Activated CD4-positive, alpha-beta T cell treated with anti-CD3 and anti-CD28 coated beads, Interleukin-2, Interleukin-4, amounts not matched to agents 100 ng/mL and 50 ng/mL, durations not matched to agents 16 hours and 8 hours (primary cell): ENCODE measurements at places on chromosomes 7 and 10.

DNA sequence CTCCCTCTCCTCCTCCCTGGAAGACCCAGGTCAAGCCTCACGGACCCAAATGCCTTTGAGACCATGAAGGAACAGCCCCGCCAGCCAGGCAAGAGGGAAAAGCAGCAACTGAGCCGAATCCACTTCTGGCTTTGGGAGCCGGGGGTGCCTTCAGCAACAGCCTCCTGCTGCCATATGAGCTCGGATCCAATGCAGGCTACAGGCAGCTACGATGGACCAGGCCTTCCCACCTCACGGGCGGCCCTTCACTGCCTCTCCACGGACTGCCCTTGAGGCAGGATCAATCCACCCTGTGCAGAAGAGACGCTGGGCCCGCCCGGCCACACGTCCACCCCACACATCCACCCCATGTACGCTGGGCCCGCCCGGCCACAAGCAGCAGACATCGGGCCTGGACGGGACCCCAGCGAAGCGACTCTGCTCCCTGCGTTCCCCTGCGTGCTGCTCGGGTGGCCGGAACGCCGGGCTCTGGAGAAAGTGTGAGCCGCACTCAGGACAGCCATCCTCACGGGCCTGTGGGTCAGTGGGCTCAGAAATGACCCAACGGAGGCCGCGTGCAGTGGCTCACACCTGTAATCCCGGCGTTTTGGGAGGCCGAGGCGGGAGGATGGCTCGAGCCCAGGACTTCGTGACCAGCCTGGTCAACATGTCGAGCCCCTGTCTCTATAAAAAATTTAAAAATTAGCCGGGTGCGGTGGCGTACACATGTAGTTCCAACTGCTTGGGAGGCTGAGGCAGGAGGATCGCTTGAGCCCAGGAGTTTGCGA lies 82.0 kb downstream of the FOXL3 start:
- no peak for DNase-seq

- DNase-seq = no peak
These were observed 69.8 kb downstream of the CDK1 start for GRCh38 chr10:60848126-60848525.

- DNase-seq = no peak
These were observed 271.7 kb downstream of the TRIL start for GRCh38 chr7:28686418-28686800.

DNA sequence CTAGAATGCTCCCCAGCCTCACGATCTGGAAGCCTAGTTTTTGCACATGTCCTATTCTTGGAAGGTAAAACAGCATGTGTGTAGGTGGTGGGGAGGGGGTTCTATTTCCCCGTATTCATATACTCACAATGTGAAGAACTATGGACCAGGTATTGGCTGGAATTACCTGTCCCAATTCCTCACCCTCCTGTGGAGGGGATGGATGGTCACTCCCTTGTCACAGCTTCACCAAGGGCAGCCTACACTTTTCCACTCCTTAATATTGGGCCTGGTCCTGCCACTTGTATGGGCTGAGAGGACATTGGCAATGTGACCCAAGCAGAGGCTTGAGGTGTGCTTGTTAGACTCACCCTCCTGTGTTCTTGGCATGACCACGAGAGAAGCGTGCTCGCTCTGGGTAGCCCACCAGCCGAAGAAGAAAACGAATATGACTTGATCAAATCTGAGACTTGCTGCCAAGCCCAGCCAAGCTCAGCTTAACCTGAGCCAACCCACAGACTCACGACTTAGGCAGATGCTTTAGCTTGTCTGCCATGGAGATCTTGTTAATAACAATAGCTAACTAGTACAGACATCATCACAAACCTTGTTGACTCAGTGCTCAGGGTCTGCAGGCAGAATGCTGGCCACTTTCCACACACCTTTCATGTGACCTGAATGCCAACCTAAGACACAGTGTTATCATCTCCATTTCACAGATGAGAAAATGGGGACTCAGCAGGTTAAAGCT lies 17.2 kb downstream of the ZNF488 start:
- DNase-seq = no peak

DNA sequence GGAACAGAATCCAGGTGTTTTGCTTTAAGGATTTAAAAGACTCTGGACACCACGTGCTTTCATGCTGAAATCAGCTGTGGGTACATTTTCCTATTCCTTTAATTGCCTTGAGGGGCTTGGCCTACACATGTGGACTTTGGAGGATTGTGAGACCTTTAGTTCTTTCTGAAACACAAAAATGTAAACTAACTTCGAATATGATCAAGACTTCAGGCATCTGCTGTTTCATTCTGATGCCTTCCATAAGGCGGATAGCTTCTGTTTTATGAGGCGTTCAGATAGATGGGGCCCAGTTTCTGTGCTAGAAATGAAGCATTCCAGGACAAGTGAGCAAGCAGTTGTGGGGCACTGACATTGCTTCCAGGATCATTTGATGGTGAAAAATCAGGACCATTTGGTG lies 1.5 kb upstream of the NOBOX start:
- no peak for DNase-seq

DNA sequence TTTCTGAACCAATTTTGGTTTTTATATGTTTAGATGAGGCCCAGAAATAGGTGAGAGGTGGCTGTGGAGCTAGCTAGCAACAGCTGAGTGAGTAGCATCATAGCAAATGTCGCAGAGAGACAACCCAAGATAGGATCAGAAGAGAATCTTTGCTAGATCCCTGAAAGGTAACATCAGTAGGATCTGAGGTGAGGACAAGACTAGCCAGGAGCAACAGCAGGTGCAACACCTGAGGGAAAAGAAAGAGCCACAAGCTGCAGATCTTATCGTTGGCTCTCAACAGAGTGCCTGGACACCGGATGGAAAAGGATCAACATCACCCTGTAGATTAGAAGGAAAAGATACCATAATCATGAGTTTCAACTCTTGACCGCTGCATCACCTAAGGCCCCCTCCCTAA lies 4.4 kb downstream of the ST8SIA6 start:
- DNase-seq = no peak
